ENCODE measurements at places on chromosomes 7 and 10.

GRCh38 chr7:2607122-2607922 lies 24.5 kb upstream of the TTYH3 start:
- DNase-seq: peak; percentile 48

GRCh38 chr7:153286763-153287162 lies 527.2 kb downstream of the ACTR3B start:
- no peak for DNase-seq

DNA sequence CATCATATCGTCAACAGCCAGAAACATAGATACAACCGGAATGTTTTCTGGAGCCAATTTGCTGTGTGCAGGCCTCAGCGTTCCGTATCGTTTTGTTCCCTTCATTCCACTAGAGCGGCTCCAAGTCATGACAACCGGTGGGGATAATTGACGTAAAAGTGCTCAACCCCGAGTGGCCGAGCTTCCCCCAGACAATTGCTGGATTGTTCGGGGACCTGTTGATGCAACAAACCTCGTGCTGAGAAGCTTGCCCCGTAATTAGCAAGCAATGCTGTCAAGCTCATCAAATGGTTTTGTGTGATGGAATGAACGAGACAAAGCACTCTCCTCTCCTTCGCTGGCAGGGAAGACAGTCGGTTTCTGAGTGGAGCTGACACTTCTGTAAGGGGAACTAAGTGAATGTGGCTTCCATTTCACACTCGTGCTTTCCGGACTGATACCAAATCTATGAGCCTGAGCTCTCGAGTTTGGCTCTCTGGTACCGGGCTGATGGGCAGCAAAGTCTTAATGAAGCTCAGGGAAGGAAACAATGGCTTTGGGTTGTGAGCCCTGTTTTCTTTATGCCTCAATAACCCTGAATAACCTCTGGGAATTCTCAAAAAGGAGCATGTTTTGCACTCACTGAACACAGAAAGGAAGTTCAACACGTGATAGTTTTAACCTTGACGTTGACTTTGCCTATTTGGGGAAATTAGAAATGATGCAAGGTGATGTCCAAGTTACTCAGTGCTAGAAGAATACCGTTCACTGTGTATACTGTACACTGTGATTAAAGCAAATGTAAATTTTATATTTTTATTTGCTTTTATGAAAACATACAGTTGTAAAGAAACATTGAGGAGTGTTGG lies 220.5 kb downstream of the BAMBI start:
- DNase-seq: no peak

DNA sequence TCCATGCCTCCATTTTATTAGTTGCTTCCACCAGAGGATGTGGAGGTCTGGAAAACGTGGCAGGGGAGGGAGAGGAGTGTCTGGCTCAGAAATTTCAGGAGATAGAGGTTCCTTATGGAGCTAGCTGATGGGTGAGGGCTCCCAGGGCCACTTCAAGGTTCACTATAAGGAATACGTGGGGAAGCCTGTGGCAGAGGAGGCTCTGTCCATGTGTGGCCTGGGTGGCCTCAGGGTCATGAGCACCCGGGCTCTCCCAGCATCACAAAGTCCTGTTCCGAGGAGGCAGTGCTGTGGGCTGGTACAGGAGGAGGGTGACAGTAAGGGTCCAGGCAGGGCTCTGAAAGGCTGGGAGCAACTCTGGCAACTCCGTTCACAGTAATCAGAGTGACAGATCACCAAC lies 24.6 kb downstream of the ARHGAP22 start:
- DNase-seq: no peak

GRCh38 chr10:42543840-42544372 lies 94.5 kb downstream of the ZNF33B start:
- DNase-seq: no peak

GRCh38 chr10:49418328-49418727 lies 22.4 kb upstream of the DRGX start:
- no peak for DNase-seq

DNA sequence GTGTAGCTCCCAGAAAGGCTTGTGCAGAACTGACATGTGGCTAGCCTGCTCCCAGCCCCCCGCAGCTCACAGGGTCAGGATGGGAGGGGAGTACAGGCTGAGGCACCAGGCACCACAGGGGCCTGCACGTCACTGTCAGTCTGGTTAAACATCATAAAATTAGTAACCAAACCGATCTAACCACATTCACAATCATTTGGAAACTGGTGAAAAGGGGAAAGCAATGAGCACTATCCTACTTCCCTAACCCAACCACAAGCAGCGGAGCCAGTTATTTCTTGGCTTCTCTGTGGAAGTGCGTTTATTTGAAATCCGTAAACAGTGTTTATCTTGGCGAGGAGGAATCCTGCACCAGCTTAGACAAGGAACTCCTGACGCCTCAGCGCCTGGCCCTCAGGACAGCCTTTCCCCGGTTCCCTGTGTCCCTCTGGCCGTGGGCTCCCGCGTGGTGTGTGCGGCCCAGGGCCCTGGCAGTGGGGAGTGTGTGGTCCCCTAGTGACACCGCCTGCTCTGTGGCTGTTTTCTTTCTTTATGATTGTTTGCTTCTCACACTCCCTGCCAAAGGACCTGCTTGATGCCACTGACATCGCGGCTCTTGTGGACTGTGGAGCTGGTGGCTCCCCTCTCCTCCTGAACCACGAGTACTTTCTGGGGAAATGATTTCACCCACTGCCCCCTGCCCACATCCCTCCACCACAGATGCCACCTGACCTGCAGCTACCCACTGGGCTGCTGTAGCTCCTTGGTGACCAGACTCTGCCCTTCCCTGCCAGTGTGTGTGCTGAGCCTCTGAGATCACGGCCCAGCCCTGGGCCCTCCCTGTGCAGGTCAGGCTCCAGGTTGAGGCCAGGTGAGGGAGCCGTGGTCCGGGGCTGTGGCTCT lies 38.0 kb downstream of the INPP5A start:
- DNase-seq: no peak

DNA sequence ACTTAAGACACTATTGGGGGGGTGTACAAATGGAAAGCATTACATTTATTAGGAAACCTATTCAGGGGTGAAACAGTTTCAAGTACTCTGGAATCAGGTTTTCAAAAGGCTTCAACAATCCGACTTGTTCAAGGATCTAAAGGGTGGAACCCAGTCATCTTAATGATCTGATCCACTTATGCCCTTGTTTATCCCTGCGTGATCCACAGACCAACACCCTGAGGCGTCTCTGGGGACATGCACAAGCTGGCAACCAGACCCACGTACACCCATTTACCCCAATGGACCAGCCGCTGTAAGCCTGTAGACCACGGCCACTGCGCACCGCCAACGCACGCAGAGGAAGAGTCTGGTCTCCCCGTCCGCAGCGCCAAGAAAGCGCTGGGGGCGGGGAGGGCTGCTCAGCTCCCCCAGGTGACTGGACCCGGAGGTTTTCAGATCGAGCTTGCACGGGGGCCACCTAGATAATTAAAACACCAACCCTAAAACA lies 13.4 kb downstream of the HNRNPF start:
- DNase-seq: peak; percentile 58

DNA sequence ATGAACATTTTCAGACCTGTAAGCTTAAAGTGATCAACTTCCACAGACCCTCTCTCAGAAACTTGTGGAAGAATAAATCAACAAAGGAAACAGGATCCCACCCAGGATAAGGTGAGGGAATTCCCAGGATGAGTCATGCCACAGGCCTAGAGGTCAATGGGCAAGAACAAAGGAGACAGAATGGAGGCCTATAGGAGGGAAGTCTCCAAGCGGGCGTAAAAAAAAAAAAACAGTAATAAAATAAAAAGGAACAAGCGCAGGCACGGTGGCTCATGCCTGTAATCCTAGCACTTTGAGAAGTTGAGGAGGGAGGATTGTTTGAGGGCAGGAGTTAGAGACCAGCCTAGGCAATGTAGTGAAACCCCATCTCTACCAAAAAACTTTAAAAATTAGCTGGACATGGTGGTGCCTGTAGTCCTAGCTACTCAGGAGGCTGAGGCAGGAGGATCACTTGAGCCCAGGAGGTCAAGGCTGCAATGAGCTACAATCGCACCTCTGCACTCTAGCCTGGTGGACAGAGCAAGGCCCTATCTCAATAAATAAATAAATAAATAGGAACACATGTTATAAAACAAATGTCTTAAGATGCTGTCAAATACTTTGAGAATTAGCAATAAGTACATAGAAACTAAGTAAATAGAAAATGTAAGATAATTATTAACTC lies 8.4 kb downstream of the SORBS1 start:
- no peak for DNase-seq

DNA sequence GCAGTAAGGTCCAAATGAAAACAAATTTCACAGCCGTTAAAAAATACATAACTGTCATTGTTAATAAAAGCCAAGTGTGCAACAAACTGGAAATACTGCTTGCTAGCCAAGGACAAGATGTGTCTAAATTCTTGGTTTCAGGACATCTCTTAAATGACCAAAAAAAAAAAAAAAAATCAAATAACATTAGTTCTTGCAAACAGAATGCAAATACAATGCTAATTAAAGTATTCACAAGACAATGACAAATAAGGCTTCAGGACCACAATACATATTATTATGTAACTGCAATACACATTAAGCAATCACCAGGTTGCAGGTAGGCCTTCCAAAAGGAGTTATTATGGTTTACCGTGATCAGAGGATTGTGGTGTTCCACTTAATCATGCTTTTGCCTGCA lies 3.6 kb downstream of the ARHGAP21 start:
- DNase-seq: no peak

DNA sequence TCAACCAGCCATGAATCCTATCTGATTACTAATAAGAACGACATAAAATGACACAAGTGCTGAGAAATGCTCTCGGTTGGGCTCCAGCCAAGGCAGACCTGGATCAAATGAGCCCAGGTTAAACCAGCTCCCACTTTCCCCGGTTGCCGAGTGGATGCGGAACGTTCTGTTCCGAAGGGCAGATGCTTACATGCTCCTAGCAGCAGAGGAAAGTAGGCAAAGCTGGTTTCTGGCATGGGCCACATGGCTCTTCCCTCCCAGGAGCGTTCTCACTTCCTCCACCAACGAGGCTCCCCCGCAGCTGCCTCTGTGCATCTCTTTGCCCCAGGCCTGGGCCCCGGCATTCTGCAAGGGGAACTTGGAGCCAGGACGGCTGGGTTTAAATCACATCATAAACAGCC lies 61.8 kb upstream of the SDK1 start:
- DNase-seq: no peak

GRCh38 chr7:116918704-116919103 lies 34.6 kb upstream of the ST7 start:
- no peak for DNase-seq

- no peak for DNase-seq
Measured at GRCh38 chr10:27372095-27372494, 131.5 kb upstream of the ACBD5 start.

- no peak for DNase-seq
Measured at GRCh38 chr7:94440451-94441039, 45.9 kb downstream of the COL1A2 start.

DNA sequence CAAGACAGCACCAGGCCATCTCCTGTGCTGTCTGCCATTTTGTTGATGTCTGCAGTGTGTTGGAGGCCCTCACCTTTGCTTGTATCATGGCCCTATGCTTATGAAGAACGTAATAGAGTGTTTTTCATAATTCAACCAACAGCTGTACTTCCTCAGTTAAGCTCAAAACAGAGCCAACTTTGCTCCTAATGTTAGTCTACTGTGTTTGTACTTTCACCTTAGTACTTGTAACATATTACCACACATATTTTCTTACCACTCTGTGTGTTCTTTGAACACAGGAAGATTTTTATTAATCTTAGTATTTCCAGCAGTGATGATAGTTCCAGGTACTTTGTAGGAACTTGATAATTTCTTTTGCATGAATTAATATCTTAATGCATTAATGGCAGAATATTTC lies 5.9 kb downstream of the ZNF33A start:
- DNase-seq: no peak

DNA sequence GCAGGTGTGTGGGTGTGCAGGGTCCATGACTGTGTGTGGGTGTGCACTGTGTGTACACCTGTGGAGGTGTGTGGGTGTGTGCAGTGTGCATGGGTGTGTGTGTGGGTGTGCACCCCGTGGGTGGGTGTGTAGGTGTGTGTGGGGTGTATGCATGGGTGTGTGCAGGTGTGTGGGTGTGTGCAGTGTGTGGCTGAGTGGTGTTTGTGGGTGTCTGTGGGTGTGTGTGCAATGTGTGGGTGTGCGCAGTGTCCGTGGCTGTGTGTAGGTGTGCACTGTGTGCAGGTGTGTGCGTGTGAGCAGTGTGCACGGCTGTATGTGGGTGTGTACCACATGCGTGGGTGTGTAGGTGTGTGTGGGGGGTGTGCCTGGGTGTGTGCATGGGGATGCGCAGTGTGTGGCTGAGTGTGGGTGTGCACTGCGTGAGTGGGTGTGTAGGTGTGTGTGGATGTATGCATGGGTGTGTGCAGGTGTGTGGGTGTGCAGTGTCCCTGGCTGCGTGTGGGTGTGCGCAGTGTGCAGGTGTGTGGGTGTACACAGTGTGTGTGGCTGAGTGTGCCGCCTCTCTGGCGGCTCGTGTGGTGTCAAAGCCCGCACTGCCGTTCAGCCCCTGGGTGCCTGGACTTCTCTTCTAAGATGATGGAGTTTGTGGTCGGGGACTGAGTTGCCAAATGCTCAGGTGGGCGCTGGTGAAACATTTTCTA lies 208.3 kb downstream of the DNAJB6 start:
- no peak for DNase-seq

GRCh38 chr7:47298636-47299035 lies 283.3 kb downstream of the TNS3 start:
- DNase-seq: no peak

GRCh38 chr10:79071396-79071923 lies 2.7 kb downstream of the ZMIZ1 start:
- DNase-seq: no peak

DNA sequence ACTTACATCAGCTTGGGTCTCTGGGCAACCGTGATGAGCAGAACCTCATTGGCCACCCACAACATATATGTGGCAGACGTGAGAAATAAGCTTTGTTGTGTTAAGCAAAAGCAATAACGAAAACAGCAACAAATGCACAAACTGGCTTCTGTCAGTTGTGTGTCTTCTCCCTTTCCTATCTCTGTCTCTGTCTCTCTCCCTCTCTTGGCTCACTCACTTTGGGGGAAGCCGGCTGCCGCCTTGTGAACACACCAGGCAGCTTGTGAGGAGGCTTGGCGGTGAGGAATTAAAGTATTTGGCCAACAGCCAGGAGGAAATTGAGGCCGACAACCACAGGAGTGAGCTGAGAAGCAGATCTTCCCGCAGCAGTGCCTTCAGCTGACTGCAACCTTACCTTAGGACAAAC lies 21.9 kb upstream of the CDCA7L start:
- DNase-seq: no peak

GRCh38 chr10:126259760-126260479 lies 128.4 kb downstream of the ADAM12 start:
- no peak for DNase-seq

- DNase-seq: no peak
Measured at GRCh38 chr10:124994573-124995473, 52.9 kb downstream of the ZRANB1 start.
